ENCODE measurements at places on chromosomes 13 and 19.

DNA sequence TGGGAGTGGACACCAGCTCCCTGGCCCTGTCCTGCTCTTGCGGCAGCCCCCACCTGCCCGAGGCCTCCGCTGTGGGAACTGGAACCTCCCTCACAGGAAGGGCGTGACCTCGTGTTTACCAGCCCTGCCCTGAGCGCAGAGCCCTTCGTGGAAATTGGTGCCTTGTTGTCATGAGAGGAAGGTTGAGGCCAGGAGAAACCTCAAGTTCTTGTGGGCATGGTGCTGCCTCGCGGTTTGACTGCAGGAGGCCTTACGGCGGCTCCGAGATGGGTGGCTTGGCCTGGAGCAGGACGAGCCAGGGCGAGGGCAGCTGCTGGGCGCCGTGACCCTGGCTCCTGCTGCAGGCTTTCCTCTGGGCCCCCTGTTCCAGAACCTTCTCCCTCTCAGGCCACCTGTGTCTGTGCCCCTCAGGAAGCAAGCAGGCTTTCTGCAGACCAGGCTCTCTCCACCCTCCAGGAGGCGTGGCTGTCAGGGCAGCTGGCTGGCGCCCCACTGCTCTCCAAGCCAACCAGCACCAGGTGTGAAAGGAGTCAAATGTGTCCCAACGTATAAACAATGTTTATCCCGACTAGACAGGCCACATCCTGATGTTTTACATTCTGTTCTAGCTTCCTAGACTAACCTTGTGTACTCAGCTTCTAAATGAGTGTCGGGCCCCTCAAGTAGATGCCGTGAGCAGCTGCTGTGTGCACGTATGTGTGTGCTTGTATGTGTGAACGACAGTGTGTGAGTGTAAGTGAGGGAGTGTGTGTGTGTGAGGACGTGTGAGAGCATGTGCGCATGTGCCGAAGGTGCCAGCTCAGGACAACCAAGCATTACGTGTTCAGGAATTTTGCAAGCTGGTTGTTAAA is 10.4 kb upstream of the RASA3 start:
- peak; percentile 91 for DNase-seq

DNA sequence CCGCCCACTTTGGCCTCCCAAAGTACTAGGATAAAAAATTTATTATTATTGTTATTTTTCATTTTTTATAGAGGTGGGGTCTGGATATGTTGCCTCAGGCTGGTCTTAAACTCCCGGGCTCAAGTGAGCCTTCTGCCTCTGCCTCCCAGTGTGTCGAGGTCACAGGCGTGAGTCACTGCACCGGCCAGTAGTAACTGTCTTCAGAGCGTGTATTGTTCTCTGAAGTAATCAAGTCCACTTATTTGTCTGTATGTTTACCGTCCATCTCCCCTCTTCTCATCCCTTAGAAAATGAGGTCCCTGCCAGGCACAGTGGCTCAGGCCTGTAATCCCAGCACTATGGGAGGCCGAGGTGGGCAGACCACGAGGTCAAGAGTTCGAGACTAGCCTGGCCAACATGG is 18.2 kb upstream of the SULT2B1 start:
- DNase-seq = no peak

GRCh38 chr19:5627395-5627904 is 4.6 kb downstream of the SAFB start:
- no peak for DNase-seq

GRCh38 chr13:45751885-45752284 is 49.8 kb downstream of the CBY2 start:
- peak; percentile 44 for DNase-seq

DNA sequence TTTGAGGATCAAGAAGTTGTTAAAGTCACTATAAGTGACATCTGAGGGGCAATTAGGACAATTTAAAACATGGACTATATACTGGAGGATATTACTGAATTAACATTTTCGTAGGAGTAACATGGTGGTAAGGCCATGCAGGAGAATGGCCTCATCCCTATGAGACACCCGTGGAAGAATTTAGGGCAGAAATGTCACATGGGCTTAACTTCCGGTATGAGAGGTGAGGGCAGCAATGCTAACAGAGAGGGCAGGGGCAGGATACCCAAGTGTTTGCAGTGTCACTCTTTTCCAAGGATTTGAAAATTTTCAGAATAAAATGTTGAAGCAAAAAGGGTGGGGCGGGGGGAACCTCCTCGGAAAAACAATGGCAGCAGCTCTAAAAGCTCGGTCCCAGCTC is 23.6 kb downstream of the RANBP3 start:
- no peak for DNase-seq

DNA sequence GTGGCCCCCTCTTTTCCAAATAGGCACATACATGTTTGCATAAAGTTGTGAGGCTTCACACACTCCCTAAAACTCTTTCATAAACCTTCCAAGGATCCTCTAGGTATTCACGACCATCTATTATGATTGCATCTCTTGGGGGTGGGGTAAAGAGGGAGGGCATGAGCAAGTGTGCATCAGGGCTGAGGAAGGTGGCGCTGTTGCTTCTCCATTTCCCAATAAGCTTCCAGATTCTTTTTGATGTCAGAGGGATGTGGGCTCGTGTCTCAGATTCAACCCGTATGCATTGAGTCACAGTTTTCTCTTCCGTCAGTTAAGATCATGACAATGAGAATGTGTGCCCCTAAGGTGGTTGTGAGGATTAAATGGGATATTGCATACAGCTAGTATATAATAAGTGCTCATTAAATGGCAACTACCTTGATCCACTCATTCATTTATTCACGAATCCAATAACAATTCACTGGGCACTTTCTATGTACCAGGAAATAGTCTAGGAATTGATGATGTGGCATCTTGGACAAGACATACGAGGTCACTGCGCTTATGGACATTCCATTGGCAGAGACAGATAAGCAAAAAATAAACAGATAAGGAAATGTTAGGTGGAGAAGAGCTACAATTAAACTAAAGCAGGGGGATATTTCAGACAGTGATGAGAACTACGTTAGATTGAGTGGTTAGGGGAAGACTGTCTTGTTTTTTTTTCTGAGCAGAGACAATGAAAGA is 10.3 kb downstream of the CYP2B6 start:
- peak; percentile 3 for DNase-seq

GRCh38 chr13:112837371-112838037 is 131.5 kb upstream of the MCF2L start:
- no peak for DNase-seq

- DNase-seq = no peak
These were observed 5.3 kb upstream of the CLEC4G start for GRCh38 chr19:7737215-7737614.

GRCh38 chr13:111048387-111048786 is 66.7 kb upstream of the ARHGEF7 start:
- no peak for DNase-seq
